MM.1S (cell line): ENCODE measurements at places on chromosomes 11 and 22.

- DNase-seq, result no peak
These were observed 19.9 kb downstream of the IL10RA start for GRCh38 chr11:118006153-118006534.

DNA sequence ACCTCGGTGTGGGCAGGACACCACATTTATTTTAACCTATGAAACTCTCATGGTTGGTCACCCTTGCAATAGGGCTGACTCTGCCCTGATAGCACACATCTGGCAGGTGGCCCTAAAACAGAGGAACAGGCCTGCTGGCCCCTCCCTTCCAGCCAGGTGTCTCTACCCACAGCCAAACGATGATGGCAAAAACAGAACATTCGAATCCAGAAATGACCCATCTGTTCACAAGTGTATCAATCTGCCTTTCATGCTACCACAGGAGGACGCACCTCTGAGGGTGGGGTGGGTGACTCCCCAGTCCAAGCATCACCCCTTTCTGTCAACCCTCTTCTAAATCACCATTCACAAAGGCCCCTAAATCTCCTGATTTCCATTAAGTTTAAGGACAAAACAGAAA is 118.1 kb downstream of the ETS1 start:
- DNase-seq, result peak; percentile 95

- DNase-seq, result no peak
These were observed 58.6 kb downstream of the SYTL2 start for GRCh38 chr11:85752201-85752889.

GRCh38 chr11:77806993-77807392 is 13.5 kb downstream of the RSF1 start:
- no peak for DNase-seq

- no peak for DNase-seq
These were observed 2.8 kb upstream of the USP2 start for GRCh38 chr11:119384332-119384731.

DNA sequence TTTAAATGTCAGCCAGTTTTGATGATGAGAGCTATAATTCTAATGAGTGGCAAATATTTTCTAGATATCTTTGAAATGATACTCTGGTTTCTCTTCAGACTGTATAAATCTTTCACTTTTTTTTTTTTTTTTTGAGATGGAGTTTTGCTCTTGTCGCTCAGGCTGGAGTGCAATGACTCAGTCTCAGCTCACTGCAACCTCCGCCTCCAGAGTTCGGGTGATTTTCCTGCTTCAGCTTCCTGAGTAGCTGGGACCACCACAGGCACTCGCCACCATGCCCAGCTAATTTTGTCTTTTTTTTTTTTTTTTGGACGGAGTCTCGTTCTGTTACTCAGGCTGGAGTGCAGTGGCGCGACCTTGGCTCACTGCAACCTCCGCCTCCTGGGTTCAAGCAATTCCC is 113.6 kb downstream of the TEAD1 start:
- no peak for DNase-seq

DNA sequence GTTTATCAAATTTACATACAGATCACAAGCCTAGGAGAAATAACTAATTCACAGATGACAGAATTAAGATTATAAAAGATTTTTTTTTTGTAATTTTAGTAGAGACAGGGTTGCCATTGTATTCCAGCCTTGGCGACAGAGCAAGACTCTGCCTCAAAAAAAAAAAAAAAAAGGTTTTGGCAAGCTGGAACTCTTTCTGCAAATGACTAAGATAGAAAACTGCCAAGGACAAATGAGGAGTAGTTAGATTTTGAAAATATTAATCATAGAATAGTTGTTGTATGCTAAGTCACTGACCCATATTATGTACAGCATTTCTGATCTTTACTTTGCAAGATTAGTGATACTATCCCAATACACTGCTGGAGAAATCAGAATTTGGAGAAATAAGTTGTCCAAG is 99.2 kb downstream of the C11orf65 start:
- no peak for DNase-seq

DNA sequence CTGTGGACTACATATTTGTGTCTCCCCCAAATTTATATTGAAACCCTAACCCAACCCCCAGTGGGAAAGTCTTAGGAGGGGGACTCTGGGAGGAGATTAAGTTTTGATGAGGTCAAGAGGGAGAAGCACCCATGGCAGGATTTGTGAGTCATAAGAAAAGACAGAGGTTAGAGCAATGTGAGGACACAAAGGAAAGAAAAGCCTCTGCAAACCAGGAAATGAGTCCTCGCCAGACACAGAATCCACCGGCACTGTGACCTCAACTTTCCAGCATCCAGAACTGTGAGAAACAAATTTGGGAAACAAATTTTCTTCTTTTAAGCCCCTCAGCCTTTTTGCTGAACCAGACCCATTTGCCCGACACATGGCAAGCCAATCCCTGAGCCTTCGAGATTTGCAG is 397.0 kb downstream of the NTM start:
- DNase-seq, result no peak

DNA sequence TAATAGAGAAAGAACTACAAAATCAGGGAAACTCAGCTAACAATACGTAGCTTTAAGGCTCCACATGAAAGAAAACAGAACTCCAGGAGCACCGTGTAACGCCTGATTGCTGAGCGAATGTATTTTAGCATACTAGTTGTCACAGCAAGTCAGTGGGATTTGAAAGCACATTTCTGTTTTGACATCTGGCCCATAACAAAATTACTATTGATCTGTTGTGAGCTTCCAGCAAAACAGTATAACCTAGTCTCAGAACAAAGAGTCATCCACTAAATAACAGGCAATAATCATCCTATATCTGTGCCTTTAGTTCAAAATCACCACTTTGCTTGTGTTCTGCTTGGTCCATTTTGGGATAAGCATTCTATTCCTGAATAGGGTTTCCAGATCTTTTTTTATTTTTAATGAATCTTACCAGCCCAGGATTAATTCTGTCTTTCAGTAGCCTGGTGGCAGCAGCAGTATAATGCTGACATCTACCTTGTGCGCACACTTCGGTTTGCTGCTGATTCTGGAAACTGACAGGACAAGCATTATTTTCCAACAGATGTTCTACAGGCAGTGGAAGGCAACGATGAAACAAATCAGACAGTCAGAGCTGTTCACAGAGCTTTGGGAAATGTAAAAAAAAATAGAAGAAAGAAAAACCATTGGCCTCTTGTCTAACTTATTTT is 66.2 kb downstream of the CADM1 start:
- no peak for DNase-seq

- peak; percentile 38 for DNase-seq
These were observed 455.7 kb downstream of the RAB38 start for GRCh38 chr11:87719326-87720073.

DNA sequence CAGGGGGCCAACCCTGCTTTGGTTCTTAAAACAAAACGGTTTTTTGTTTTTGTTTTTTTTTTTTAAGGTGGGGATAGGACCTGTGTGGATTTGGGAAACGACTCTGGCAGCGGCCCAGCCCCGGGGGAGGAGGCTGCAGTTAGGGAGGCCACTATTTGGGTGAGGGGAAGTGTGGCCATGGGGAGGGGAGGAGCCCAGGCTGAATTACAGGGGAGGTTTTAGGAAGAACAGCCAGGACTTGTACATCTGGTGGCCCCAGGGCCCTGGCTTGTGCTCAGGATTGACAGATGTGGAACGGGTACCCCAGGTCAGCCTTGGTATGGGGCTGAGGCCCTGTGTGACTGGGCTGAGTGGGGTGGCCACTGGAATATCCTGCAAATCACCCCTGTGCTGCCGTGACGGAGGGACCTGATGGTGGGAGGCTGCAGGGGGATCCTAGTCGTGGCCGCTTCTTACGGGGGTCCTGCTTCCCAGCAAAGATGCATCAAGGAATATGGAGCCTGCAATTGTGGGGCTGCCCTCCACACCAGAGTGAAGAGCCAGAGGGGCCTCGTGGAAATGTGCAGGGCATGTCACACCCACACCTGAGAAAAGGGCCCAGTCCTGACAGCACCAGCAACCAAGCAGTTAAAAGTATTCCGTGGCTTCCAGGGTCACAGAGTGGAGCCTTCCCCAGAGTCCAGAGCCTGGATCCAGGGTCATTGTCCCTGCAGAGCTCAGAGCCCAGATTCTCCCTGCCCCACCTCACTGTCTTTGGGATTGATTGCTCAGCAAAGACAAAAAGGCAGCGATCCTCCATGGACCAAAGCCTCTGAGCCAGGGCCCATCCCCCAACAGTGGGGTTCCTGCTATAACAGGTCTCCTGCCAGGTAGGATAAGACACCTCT is 55.2 kb upstream of the WNT7B start:
- no peak for DNase-seq

DNA sequence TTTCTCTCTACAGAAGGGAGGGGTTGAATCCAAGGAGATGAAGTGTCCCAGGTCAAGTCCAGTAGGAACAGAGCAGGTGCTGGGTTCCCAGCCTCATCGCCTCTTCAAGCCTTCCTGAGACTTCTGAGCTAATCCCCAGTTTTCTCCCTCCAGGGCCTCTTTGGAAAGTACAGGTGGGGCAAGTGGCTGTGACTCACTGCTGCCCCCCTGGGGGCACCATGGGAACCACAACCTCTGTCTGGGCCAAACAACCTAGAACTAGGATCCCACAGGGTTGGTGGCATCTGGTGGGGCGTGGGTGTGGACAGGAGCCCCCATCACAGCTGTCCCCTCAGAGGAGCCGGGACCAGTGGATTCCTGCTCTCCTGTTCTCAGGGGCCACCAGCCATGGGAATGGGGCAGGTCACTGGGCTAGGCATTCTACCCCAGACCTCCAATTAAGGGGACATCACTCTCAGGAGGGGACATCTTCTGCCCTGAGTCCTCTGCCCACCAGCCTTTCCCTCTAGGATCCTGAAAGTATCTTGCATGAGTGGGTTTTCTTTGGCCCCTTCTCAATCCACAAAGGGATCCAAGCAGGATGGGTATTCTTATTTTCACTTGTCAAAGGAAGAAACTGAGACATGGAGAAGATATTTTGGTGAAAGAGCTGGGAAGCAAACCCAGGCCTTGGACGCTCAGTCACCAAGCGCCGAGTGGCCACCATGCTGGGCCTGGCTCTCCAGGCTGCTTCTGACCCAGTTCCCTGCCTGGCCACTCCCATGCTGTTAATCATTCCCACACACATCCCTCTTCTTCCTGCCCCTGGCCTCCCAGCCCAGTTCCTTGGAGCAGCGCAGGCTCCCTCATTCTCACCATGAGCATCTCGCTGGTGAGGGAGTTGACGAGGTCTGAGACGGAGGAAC is 23.8 kb downstream of the LRRC10B start:
- DNase-seq, result peak; percentile 41

DNA sequence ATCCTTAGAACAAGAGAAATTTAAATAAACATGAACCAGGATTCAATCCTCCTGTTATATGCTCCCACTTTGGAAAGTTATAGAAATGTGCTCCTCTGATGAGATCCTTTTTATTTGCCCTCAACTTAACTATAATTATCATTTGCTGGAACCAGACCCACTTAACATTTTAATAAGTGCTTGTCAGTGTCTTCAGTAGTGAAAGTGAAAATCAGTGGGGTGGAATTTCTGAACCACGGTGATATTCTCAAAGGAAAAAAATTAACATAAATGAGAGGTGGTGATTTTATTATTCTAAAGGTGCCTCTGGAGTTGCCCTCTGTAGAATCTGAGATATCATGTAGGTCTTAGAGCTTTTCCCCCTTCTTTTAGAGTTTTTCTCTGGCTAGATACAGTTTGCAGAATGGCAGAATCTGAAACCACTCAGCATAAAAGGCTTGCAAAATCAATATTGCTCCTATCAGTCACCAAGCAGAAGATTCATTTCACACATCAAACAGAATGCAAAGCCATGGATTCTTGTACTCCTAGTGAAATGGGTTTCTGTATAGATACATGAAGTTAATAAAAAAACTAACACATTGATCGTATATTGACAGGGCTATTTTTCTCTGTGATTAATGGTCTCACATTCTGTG is 213.2 kb downstream of the LUZP2 start:
- no peak for DNase-seq

DNA sequence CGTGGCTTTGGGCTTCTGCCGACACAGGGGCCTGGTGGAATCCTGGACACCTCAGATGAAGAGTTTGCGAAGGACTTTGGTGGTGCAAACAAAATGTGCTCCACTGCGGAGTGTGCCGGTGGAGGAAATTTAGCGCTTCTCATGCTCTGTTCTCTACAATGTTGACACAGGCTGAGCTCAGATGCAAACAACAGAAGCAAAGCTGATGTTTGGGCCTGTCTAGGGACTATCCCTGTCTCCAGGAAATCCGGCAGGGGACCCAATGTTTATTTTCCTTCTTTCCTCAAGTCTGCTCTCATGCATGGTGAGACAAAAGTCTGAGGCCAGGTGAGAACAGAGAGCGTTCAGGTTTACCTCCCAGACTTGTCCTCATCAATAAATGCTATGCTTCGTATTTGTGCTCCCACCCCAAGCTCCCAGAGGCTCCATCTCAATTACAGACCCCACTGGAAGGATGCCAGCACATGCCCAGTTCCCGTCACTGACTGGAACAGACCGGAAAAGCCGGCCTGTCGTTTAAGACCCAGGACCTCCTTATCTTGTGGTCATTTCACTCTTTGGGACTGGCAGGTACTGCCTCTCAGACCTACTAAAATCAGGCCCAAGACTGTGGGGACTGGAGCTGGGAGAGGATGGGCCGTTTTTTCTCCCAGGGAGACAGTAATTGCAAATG is 105.7 kb upstream of the B3GAT1 start:
- DNase-seq, result no peak
